Right lobe of liver (tissue), 6 donors: ENCODE measurements at places on chromosomes 11 and 22. TPM values are rescaled to one million over a fixed set of nuclear protein-coding genes. Genes with fewer than 3 reads are reported as not detected.

Gene OR52I1
- not detected for total RNA-seq

Gene GRAP2
- 0.46 TPM for total RNA-seq

Gene DPP3
- 22.9 TPM for total RNA-seq

Gene C22orf42
- total RNA-seq: not detected

DNA sequence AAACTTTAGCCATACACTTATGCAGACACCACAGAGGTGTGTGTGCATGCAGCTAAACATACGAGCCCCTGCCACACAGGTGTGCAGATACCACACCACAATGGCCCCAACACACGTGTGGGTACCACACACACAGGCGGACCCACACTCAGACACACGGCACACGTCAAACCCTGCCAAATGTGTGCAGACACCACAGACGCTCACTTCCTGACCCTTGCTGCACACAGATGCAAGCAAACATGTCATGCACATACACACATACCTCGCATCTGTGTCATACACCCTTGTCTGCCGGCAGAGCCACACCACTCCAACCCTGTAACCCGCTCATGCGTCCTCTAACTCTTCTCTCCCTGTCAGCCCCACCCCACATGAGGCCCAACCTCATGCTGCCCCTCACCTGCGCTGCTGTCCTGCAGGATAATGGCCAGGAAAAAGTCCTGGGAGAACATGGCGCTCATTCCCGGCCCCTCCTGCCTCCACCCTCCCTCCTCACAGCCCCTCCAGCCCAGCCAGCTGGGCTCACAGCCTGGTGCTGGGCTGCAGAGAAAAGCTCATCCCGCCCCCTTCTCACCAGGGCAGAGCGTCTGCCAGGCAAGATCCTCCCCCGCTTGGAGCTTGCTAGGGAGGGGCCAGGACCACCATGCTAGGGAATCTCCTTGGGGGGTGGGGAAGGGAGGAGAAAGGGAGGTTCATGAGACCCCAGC is 14.2 kb downstream of the SMPD1 start:
- no peak for DNase-seq

GRCh38 chr11:66603072-66603471 is 10.1 kb downstream of the CCS start:
- no peak for DNase-seq

GRCh38 chr11:34843271-34843670 is 72.9 kb downstream of the APIP start:
- DNase-seq: no peak

DNA sequence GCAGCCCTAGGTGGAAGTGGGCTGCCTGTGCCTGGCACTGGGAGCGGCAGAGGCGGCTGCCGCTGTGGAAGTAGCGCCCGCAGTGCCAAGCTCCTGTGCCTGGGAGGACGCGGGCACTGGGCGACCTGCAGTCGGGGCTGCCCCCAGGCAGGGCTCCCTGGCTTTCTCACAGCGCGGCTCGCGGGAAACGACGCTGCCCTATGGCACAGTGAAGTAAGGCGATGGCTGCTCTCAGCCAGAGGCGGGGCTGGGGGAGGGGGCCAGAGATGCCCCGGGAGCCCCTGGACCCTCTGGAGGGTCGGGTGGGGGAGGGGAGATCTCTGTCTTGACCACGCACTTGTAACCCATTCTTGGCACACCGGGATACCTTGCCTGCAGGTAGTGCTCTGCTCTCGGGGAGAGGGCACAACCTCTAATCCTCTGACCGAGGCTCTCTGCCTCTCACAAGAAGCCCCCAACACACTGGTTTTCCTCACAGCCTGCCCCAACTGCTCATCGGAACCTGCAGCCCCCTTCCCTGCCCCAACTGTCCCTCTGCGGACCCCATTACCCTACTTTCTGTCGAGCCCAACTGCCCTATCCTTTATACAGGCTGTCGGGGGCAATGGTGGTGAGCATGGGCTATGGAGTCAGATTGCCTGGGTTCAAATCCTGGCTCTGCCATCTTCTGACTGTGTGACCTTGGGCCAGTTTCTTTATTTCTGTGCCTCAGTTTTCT is 32.2 kb upstream of the TRIM29 start:
- DNase-seq: no peak

GRCh38 chr22:38485783-38486182 is 17.9 kb downstream of the KDELR3 start:
- DNase-seq: no peak

DNA sequence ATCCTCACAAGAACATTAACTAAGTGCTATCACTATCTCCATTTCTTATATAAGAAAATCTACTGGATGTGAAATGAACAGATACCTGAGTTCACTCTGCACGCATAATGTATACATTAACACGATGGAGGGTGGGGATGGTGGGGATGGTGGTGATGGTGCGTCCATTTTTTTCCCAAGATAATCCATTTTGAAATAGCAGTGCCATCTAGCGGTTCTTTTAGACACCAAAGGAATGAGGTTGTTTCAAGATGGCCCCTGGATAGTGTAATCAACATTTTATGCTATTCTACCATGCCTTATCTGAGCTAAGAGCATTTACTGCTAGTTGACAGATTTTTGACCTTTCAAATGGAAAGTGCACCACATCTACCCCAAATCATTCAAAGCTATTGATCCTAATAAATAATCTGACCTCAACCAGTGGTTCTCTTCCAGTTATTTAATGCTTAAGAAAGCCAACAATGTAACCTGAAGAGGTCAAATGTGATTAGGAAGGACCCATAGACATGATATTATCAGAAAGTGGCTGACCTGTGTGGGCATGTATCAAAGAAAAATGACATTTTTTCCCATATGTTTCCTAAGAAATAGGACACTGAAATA is 714.7 kb upstream of the TENM4 start:
- no peak for DNase-seq

- DNase-seq: no peak
Measured at GRCh38 chr11:79077702-79078330, 363.0 kb downstream of the TENM4 start.

GRCh38 chr11:122201106-122201505 is 85.1 kb upstream of the BLID start:
- no peak for DNase-seq

DNA sequence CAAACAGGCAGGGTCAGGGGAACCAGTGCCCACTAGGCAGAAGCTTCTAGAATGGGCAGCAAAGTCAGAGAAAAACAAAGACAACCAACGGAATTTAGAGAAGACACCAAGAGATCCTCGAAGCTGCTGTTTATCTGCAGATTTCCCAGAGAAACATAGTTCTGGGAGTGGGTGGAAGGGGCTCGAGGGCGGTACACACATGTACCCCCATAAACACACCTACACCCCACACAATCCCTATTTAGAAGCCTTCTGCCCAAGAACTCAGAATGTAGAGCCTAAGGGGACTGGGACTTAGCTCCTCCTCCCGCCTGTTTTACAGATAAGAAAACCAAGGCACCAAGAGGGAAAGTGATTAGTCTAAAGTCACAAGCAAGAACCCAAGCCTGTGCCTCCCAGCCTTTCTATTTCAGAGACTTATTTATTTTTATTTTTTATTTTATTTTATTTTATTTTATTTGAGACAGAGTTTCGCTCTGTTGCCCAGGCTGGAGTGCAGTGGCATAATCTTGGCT is 6.4 kb downstream of the NPTXR start:
- DNase-seq: no peak

DNA sequence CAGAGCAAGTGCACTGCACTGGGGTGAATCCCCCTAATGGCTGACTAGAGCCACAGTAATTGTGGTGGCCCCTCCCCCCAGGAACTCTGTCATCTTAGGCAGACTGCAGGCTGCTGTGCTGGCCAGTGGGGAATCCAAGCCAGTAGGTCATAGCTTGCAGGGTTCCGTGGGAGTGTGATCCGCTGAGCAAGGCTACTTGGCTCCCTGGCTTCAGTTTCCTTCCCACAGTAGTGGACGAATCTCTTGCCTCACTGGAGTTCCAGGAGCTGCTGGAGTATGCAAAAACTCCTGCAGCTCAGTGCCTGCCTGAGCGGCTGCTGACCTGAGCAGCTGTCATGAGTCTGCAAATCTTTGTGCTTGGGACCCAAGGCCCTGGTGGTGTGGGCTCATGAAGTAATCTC is 13.2 kb downstream of the OOSP3 start:
- DNase-seq: no peak

DNA sequence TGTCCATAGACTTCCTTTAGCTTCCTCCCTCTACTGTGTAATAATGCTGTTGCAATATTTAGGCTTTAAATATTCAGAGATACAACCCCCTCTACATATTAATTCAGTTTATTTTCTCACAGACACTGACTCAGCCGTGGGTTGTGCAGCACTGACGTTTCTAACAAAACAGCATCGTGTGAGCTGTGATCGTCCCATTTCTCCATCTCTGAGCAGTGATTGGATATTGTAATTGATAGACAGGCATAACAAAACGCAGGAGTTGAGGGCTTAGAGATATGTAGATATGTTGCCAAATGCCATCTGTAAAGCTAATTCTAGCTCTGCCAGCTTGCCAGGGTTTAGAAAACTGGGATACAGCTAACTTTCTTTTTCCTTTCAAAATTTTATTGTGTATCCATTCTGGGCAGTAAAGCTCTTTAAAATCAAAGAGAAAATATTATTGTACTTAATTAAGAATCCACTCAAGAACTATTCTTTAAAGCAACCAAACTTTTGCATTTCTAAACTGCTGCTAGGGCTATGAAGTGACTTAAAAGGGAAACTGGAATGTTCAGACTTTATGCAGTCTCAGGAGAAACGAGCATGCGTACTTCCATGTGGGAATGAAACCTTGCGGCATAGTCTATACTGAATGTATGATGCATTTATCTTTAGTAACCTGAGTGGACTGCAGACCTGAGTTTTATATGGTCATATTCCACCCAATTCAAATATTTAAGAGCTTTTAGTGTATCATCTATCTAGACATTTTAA is 22.7 kb downstream of the BTBD10 start:
- no peak for DNase-seq

DNA sequence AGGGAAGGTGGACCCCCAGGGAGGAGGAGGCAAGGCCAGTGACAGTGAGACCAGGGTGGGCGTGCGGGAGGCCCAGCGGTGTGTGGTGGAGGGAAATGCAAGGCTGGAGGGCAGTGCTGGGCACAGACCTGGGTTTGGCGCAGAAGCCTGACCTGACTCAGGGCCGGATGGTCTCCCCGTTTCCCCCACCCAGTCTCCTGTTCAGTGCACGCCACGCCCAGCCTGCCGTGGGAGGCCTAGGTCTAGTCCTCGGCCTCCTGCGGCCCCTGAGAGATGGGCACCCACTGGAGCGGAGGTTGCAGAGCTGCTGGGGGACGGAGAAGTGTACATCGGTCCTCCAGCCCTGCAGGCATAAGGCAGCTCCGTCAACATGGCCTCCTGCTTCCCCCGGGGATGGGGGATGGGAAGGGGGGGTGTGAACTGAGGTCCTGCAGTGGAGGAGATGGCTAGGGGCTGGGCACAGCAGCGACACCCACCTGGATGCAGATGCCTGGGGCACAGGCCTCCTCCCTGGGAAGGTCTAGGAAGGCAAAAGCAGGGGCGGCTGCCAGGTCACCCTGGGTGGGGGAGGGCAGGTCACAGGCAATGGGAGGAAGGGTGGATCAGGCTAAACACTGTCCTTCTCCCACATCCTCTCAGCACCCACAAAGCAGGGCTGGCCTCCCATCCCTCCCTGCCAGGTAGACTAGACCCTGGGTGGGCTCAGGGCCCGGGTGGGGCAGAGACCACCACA is 15.9 kb downstream of the IL17REL start:
- DNase-seq: no peak

DNA sequence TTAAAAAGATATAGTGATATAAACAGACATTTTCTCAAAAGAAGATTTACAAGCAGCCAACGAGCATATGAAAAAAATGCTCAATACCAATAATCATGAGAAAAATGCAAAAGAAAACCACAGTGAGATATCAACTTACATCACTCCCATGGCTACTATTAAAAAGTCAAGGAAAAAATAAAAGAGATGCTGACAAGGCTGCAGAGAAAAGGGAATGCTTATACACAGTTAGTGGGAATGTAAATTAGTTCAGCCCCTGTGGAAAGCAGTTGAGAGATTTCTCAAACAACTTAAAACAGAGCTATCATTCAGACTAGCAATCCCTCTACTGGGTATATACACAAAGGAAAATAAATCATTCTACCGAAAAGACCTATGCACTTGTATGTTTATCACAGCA is 97.1 kb upstream of the CARD18 start:
- no peak for DNase-seq

DNA sequence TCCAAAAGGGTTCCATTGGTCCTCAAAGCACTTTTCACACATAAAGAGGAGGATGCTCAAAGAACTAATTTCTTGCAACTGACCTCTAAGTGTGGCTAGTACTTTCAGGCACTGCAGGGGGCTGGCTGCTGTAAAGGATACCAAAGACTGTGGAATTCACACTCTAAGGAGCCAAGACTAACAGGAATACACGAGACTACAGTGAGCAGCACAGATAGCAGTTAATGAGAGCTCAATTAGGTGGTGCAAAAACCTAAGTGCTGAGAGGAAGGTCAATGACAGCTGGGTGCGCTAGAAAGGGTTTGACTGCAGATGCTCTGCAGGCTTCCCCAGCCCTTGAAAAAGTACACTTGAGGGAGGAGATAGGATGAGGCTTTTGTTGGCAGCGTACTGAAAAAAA is 124.3 kb upstream of the NTM start:
- DNase-seq: no peak

DNA sequence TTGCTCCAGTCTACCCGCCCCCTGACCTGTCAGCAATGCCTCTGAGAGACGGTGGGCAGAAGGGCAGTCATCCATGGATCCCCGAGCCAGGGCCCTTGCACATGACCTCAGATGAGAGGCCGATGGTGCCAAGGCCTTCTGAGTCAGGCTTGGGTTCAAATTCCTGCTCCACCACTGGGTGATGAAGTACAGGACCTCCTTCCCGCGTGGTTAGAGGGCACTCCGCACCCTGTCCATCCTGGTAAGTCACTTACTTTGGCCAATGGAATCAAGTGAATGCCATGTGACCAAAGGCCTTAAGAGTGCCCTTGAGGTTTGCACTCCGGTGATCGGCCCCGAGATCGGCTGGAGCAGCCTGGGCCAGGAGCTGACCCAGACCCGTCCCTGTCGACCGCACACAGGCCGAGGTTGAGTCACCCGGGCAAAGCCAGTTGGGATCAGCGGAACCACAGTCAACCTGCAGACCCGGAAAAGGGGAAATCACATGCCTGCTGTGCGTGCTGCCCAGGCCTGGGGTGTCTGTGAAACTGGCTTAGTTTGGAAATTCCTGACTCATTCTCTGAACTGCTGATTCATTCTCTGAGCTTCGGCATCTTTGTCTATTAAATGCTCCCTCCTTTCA is 48.9 kb downstream of the RTL6 start:
- DNase-seq: no peak

- DNase-seq: no peak
Measured at GRCh38 chr22:44622147-44622427, 79.9 kb upstream of the PRR5 start.

GRCh38 chr11:65809496-65809895 is 22.6 kb downstream of the OVOL1 start:
- no peak for DNase-seq

DNA sequence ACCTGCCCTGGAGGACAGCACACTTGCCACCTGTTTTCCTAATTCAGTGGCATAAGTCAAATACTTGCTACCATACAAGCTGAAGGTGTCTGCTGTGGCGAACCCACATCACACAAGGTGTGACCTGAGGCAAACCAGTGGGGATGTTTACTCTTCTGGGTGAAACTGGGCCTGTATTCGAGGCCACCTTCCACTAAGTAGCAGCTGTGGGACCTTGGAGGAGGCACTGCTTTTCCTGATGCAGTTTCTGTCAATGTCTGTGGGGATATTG is 927.4 kb downstream of the BRD1 start:
- DNase-seq: no peak

- DNase-seq: no peak
Measured at GRCh38 chr11:7319501-7319900, 67.8 kb downstream of the SYT9 start.
